IPS-NIHi11 (cell line): ENCODE measurements at places on chromosomes 3 and 15.
A peak's percentile ranks its signal among the peaks of the same experiment; 100 is the strongest.

DNA sequence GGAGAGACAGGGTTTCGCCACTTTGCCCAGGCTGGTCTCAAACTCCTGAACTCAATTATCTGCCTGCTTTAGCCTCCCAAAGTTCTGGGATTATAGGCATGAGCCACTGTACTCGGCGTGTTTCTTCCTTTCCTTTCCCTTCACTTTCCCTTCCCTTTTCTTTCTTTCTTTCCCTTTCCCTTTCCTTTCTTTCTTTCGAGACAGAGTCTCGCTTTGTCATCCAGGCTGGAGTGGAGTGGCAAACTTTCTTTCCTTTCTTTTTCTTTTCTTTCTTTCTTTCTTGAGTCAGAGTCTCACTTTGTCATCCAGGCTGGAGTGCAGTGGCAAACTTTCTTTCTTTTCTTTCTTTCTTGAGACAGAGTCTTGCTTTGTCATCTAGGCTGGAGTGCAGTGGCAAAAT, 17.4 kb upstream of the LDHAL6B start:
- DNase-seq: no peak

DNA sequence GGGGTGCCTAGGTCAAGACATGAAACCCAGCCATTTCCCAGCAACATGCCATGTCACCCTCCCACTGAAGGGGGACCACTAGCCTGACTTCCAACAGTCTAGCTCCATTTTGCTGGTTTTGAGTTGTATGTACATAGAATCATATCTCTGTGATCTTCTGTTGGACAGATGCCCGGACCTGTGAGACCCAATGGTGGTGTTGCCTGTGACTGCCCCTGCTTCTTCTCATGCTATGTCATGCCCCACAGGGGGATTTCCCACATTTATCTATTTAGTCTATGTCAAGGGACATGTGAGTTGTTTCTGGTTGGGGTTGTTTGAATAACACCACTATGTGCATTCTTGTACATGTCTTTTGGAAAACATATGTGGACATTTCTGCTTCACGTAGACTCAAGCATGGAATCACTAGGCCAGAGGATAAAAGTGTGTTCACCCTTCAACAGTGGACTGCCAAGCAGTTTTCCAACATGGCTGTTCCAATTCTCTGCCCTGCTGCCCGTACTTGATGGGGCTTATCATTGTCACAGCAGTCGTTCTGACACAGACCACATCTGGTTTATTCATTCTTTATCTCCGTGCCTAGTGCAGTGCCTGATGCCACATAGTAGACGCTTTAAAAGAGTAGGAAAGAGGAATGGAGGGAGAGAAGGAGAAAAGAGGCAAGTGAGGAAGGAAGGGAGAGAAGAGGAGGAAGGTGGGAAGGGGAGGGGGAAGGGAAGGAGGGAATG, 114.4 kb downstream of the TPRA1 start:
- no peak for DNase-seq

- DNase-seq: no peak
Observed at GRCh38 chr15:58473724-58474123, 41.9 kb downstream of the LIPC start.

DNA sequence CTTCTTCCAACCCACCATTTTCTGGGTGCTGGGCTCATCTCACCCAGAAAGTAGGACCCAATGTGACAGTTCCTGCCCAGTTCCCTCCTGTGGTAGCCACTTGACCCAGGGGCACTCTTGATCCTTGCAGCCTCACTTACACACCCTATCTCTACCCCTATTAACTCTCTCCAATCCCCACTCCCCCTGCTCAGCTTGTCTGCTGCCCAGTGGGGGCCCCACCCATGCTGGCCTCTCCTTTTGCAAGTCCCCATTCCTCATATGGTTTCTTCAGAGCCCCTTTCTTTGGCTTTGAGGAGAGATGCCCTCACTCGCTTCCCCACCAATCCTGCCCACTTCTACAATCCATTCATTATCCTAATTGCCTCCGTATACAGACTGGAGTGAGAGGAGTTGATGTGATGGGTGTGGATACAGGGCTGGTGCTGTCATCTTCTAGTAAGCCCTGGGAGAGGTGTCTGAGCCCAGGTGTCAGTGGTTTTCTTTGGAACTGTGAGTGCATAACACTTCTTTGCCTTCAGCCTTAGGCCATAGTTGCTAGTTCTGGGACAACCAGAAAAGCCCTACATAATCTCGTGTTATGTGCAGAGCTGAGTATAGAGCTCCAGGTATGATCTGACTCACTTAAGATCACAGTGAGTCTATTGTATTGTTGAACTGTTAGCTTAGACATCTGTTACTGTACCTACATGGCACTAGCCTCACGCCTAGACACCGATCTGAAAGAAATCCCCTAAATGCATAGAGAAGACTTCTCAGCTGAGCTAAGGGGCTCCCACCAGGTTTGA, 4.8 kb upstream of the CCR5 start:
- no peak for DNase-seq

- no peak for DNase-seq
Observed at GRCh38 chr3:23704298-23704697, 101.5 kb upstream of the UBE2E1 start.

GRCh38 chr15:62935300-62936081, 107.1 kb upstream of the TPM1 start:
- DNase-seq: no peak

DNA sequence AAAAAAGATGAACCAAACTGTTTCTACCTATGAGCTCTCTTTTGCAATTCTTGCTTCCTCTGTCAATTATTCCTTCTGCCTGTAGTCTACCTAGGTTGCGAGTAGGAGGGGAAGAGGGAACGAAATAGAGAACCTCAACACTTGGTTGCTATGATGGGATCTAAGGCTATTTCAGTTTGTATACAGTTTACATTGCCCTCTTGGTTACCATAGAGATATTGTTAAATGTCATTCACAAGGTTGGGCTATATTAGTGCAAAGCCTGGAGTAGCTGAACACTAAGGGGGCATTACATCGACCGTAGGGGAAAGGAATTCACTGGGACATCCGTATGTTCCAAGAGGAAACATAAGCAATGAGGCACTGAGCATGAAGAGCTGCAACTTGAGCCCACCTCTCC, 276.9 kb downstream of the GBE1 start:
- DNase-seq: no peak

DNA sequence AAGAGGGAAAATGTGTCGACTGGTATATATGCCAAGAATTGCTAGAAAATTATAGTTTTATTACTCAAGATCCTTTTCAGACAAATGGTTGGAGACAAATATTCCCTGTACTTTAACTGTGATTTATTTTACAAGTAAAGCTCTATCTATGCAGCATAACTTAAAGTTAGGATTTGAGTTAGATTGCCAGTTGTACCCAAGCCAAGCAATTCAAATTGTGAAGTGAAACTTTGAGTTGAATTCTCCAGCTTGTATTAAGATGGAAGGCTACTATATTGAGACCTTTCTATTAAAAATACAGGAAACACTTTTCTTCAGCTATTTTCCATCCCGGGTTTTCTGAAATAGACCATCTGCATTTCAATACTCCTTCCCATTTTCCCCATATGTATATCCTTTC, 333.1 kb upstream of the RBMS3 start:
- no peak for DNase-seq

DNA sequence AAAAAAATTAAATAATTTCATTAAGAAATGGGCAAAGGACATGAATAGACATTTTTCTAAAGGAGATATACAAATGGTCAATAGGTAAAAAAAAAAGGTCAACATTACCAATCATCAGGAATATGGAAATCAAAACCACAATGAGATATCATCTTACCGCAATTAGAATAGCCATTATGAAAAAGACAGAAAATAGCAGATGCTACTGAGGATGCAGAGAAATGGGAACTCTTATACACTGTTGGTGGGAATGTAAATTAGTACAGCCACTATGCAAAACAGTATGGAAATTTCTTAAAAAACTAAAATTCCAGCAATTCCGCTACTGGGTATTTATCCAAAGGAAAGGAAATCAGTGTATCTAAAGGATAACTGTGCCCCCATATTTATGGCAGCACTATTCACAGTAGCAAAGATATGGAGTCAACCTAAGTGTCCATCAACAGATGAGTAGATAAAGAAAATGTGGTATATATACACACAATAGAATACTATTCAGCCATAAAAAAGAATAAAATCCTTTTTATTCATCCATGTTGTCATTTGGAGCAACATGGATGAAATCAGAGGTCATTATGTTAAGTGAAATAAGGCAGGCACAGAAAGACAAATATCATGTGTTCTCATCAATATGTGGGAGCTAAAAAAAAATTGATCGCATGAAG, 132.4 kb downstream of the RPL22L1 start:
- DNase-seq: no peak

- DNase-seq: no peak
Observed at GRCh38 chr15:70259028-70259424, 161.3 kb upstream of the TLE3 start.

DNA sequence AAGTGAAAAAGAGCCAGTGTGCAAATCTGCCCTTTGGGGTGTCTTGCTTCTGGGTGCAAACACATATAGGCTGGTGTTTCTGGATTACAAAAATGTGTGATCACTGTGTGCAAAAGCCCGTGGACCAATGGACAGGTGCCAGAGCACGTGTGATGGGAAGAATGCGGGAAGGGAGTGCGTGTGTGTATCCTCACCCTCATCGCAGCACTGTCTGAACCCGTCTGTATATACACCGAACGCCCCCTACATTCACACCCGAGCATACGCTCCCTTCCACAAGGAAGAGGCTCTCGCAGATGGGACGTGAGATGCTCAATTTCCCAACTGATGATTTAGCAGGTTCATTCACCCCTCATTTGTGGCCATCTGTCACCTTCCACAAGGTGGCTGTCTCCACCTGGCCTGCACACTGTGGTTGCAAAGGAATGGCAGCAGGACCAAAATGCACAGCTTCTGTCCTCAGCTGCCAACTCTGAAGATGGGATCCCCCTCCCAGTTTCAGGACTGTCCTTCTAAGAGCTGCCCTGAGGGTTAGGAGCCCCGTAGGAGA, 19.4 kb upstream of the SLC6A1 start:
- DNase-seq: no peak

- DNase-seq: peak; percentile 35
Observed at GRCh38 chr15:51403072-51403878, 61.8 kb downstream of the GLDN start.

DNA sequence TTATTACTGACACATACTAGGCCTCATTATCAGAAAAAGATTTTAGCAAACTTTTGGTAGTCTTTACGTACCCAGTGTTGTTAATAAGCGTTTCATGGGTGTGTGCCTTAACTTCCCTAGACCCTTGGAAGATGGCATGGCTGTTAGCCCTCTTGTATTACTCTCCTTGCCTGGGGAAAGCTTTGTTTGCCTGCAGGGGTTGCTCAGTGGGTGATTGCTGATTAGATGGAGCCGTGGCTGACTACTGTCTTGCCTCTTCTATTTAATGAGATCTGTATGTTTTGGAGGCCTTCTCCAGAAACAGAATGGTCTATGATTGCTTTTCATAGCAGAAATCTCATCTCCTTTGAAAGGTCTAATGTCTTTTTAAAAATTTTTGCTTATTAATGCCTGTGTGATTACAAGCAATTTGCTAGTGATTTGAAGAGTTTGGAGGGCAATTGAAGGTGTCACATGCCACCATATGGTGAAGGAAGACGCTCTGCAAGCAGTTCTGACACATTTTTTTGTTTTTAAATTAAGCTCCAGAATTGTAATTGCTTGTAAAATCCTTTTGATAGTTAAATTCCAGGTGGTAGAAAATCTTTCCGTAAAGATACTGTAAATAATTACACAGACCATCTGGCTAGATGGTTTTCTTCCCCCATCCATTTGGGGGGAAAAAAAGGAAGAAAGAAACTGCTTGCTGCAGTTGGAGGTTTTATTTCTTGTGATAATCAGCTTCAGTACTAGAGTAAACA, 11.4 kb upstream of the C3orf20 start:
- DNase-seq: no peak

GRCh38 chr3:188059351-188059750, 94.6 kb upstream of the LPP start:
- no peak for DNase-seq

GRCh38 chr15:48556159-48556897, 89.2 kb downstream of the FBN1 start:
- no peak for DNase-seq

DNA sequence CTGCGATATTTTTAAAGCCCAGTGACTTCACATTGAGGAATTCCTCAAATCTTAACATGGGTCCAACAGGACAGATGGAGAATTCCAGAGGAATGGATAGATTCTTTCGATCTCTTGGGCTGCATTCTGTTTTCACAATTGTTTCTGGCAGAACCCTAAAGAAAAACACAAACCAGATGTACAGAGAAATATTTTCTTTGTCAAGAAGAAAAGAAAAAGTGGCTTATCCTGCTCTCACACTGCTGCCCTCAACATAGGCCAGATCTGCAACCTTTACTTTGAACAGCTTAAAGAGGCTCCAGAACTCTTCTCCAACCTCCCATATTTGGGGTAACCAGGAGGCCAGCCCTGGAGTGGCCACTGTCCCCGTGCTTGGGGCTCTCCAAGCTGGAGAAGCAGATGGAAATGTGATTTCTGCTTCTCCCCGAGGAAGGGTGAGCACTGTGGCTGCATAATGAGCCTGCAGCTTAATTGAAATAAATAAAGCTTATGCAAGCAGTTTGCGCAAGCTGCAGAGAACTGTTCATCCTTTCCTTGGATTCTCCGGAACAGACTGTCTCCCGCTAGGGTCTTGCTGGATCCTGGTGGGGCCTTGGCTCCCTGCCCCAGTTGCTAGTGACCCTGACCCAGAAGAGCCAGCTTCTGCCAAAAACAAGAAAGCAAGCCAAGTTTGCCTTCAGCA, 453.2 kb upstream of the PROK2 start:
- DNase-seq: no peak

DNA sequence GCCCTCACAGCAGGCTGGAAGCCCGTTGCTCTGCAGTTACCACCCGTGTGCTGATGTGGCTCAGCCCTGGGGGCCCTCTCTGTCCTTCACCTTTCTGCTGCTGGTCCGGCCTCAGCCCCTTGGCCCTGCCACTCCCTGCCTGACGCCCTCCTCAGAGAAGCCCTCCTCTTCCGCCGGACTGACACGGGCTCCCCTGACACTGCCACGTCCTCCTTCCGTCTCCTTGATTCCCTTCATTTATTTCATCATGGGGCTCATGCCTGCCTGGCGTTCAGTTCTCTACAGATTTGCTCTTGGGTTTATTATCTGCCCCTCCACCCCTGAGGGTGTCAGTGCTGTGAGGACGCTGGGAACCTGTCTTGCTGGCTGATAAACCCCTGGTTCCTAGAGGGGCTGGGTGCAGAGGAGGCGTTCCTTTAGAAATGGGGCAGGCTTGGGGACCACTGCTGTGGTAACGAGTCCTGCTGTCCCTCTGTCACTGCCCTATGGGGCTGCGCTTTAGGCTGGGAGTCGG, 19.6 kb downstream of the FBLN2 start:
- DNase-seq: no peak

DNA sequence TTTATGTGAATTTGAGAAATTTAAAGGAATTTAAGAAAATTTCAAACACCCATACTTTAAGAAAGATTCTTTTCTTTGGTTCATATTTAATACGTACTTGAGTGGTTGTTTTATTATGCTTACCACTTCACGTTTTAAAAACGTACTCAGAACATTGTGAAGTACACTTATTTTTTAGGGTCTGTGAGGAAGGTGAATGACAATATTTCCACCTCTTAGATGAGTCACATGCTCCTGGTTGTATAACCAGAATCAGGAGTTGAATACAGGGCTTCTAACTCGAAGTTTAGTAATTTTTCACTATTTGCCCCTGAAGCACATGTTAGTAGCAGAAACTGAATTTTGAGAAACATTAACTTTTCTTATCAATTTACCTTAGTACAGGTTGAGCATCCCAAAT, 7.5 kb downstream of the SKIL start:
- no peak for DNase-seq
